Stimulated activated CD4-positive, alpha-beta T cell treated with anti-CD3 and anti-CD28 coated beads, TNF-alpha, amount 100 ng/mL, for 48 hours (primary cell): ENCODE measurements at places on chromosomes 13 and 19.

DNA sequence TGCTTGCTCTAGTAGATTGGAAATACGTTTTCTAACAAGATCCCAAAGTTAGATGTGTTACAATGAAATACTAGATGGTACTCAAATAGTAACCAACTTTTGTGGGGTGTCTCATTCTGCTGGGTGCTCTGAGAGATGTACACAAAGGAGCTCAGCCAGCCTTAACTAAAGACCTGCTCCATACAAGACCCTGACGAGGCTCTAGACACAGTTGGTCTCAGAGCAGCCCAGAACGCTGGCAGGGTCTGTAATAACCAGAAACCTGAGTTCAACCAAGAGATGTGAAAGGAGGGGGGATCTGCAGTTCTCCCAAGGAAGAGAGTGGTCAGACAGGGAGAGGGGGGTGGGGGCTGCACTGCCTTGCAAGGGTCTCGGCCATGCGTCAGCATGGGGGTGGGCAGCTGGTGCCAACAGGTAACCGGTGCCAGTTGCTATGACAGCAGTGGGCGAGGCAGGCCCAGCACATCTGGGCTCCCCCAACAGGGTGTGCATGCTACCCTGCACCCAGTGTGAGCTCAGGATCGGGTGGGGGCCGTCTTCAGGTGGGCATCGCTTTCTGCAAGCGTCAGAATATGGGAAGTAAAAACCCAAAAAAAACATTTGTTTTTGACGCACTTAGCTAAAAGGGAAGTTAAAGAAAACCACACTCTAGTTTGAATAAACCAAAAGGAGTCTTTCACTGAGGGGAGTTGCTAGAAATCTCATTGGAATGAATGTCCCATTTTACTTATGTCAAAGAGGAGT is 68.0 kb upstream of the GPR183 start:
- DNase-seq = no peak

- DNase-seq = no peak
These were observed 2.9 kb downstream of the UBL3 start for GRCh38 chr13:29847501-29847983.

DNA sequence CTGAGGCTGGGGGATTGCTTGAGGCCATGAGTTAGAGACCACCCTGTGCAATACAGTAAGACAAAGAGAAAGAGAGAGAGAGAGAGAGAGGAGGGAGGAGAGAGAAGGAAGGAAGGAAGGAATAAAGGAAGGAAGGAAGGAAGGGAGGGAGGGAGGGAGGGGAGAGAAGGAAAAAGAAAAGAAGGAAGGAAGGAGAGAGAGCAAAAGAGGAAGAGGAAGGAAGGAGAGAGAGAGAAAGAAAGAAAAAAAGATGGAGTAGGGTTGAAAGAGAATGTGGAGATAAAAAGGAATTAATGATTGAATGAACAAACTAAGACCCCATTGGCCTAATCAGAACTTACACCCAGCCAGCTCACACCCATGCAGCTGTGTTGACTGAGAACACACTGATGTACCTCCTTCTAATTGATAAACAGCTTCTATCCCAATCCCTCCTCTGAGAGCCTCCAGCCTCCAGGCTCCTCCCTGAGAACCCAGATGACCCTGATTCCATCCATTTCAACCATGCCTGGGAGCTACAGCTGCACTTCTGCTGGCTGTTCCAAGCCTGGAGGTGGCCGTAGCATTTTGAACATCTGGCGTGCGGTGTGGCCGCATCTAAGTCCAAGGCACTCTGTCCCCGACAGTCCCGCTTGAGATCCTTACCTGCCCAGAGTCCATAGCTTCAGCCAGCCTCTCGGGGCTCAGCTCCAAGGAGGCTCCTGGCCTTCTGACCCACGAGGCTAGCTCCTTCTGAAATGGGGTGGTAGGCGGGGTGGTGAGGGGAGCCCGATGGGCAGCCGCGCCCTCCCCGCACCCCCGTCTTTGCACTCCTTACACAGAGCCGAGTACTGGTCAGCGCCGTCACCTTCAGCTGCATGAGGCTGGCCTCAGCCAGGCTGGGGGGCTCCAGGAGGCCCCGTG is 1.1 kb downstream of the PRODH2 start:
- DNase-seq = no peak

GRCh38 chr19:52735734-52736133 is 890 bp upstream of the ZNF611 start:
- DNase-seq = no peak

- DNase-seq = no peak
These were observed 49.4 kb upstream of the TNFSF11 start for GRCh38 chr13:42524487-42525034.

- no peak for DNase-seq
These were observed 195.2 kb downstream of the KLF12 start for GRCh38 chr13:73939071-73939380.

- DNase-seq = no peak
These were observed 2.4 kb downstream of the GPX4 start for GRCh38 chr19:1105873-1106840.

- DNase-seq = no peak
These were observed 97.1 kb upstream of the SPATA13 start for GRCh38 chr13:24063281-24063877.

DNA sequence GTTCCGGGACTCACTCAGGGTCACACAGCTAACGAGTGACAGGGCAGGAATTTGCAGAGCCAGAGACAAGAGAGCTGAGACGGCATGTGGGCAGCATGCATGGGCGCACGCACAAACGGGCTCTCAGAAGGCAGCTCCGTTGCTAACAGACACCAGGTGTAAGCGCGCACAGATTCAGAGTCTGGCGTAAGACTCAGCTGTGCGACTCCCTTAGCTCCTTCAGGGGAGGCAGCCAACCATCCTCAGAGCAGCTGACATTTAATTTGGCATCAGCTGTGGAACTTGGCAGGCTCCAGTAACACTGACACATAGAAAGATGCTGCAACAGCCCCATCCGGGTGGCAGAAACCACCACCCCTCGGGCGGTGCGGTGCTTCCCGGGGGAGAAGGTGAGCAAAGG is 7.5 kb upstream of the TM6SF2 start:
- no peak for DNase-seq

GRCh38 chr13:98761126-98761985 is 8.9 kb upstream of the SLC15A1 start:
- DNase-seq = no peak

- no peak for DNase-seq
These were observed 45.2 kb downstream of the CDADC1 start for GRCh38 chr13:49292742-49293486.

DNA sequence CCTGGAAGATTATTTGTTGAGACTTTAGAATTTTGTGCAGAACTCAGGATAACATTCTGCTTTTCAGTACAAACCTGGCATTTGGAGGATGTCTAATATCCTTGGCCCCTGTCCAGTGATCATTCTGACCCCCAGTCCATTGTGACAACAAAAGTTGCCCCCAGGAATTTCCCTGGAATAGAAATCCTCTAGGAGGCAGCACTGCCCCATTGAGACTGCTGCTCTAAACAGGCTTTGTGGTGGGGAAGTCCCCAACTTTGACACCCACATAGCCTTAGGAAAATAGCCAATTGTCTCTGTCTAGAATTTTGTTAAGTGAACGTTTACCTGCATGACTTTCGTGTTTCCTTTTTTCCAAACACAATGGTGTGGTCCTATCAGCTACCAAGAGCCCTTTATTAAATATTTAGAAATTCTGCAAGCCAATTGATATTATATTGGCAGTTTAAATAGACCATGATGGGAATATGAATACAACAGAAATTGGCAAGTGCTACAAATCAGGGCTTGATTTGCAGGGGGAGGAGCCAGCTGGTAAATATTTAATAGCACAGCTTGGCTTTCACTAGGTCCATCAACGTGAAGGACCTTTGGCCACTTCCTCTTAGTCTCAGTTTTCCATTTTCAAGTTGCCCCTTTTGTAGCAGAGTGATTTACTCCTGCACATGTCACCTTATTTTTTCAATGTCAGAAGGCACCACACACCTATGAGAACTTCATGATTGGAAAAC is 451.7 kb downstream of the EFNB2 start:
- DNase-seq = no peak

- no peak for DNase-seq
These were observed 70.2 kb upstream of the ZDHHC20 start for GRCh38 chr13:21529146-21529893.

DNA sequence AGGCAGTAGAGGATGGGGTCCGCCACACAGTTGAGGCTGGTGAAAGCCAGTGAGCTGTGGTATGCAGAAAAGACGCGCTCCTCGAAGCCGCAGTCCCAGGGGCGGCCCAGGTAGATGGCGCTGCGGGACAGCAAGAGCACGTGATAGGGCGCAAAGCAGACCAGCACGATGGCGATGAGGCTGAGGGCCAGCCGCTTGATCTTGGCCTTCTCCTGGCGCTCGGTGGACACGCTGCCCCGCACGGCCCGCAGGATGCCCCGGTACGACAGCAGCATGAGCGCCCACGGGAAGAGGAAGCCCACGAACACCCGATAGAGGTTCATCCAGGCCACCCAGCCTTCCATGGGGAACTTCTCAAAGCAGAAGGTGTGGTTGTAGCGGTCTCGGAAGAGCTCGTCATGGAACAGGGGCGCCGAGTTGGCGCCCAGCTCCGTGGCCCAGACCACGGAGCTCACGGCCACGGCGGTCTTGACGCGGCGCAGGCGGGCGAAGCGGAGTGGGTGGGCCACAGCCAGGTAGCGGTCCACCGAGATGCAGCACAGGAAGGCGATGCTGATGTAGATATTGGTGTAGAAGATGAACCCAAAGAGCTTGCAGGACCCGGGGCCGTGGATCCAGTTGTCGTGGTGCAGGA is 6.5 kb upstream of the OPA3 start:
- DNase-seq = peak; percentile 44
